ENCODE measurements at places on chromosomes 5 and 9.

DNA sequence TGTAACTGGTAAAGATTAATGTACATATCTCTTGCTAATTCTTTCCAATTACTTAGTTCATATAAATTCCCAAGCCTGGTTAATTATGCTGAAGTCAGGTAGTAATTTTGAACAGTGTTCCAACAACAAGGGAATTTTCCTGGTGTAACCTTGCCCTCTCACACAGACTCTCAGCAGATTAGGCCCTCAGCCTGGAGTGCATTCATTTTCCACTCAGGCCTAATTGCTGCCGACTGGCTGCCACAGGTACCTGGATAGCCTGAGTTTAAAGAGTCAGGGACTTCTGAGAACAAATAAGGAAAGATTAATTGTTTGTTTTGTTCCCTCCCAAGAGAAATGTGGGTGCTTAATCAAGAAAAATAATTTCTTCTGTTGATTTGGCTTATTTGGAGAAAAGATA, 71.4 kb downstream of the PPIC start:
- no peak for DNase-seq

DNA sequence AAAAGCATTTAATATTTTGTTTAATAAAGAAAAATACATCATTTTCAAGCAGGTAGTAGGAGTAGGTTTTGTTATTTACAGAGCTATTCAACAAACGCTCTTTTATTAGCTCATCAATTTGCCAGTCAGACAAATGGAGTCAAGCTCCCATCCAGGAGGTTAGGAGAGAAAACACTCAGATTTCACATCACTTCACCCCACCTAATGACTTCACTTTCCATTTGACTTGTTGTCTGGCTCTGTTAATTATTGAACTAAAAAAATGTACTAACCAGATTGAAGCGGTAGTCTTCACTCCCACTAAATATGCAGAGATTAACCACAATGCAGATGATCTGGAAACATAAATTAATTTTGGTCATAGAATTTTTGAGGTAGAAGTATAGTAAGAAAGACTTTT, 193.6 kb upstream of the VCAN start:
- DNase-seq: no peak

GRCh38 chr9:93896496-93897033, 58.6 kb downstream of the BARX1 start:
- no peak for DNase-seq

DNA sequence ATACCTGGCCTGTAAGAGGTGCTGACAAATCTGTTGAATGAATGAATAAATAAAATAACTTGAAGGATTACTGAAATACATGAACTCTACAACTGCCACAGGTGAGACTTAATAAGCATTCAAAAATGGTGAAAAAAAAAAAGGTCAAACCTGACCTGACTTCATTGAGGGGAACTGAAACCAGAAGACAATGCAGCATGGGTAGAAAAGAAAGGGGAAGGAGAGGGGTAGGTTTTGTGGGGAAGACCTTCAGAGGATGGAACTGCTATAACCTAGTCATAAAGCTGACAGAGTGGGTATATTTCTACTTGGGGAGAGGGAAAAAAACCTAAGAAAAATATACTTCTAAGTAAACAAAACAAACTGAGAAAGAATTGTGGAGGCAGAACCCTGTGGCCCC, 56.6 kb downstream of the RASEF start:
- no peak for DNase-seq

DNA sequence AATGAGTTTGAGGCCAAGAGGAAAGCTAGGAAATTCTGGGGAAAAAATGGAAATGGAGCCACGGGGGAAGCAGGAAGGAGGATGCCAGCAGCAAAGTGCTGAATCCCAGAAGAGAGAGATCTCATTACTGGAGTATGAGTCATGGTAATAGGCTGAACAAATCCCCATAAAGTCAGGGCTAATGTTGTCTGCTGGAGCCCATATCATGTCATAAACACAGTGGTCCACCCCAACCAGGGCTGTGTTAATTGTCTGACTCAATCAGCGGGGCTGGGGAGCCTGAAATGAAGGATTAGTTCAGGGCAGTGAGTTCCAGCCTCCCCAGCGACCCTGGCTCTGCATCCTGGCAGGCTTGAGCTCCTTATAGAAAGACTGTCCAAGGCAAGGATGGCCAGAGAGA, 68.8 kb downstream of the TLR4 start:
- DNase-seq: no peak

GRCh38 chr5:143130613-143131305, 272.7 kb downstream of the NR3C1 start:
- no peak for DNase-seq

DNA sequence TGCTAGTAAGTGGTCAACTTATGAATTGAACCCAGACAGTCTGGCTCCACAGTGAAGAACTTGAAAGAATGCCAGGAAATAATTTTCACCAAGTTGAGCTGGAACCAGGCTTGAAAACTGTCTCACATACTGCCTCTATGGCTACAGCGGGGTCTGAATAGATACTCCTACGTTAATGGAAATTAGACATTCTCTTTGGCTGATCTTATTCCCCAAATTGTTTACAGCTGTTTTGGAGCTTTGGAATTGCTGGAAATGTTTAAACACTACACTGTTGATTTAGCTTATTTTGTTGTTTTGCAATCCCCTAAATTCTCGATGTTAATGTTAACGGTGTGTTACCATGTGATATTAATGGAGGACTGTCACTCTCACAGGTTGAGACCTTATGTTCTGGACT, 146.4 kb downstream of the FBXL7 start:
- no peak for DNase-seq

GRCh38 chr9:128992995-128993394, 35.1 kb downstream of the SH3GLB2 start:
- no peak for DNase-seq

- no peak for DNase-seq
Measured at GRCh38 chr5:102090770-102091169, 205.3 kb downstream of the SLCO4C1 start.

- no peak for DNase-seq
Measured at GRCh38 chr9:17623965-17624364, 45.1 kb downstream of the SH3GL2 start.

- DNase-seq: no peak
Measured at GRCh38 chr9:136607334-136607919, 55.3 kb upstream of the EGFL7 start.

DNA sequence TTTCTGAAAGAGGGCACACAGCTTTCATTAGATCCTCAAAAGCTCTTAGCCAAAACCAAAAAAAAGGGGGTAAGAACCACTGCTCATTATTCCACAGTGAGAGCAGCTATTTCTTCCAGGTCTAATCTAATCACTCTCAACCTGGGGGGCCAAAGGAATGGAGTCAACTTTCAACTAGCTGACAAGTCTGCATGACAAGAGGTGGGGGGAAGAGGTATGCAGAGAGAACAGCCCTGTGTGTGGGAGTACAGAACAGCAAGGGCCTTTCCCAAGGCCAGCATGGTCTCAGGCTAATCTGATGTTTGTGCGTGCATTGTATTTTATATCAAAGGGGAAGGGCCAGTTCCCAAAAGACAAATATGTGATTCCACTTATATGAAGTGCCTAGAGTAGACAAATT, 36.9 kb upstream of the PIP5K1B start:
- DNase-seq: no peak

- DNase-seq: no peak
Measured at GRCh38 chr9:81224166-81225081, 464.9 kb downstream of the TLE1 start.

DNA sequence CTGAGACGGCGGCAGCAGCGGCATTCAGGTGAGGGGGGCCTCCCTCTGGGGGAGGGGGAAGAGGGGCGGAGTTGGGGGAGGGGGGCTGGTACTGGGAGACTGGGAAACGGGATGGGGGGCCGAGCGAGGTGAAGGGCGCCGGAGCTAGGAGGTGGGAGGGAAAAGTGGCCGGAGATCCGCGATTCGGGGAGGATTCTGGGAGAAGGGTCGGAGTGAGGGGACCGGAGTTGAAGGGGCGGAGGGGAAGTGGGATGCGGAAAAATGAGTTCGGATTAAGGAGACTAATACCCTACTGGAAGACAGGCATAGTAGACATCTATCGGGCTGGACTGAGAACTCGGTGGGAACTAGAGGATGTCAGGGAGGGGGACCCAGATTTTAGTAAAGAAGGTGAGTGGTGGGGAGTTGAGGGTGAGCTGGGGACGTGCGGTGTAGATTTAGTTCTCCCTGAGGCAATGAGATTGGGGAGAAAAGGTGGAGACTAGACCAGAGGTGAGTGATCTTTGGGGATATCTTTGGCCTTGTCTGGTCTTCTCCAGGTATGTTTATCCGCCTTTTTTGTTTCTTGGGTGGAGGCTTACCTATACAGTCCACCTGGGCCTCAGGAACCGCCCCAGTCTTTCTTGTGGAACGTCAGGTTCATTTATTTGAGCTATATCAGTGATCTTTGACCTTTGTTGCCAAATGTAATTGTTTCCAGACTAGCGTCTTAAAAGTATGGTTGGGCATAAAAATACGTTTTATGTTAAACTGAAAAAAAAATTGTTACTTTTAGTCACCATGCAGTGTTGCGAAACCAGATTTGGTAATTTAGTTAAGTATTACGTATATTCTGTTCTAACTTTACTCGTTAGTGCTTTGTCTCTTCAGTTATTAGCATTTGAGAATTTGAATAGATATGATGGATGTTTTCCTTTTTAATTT, 632 bp downstream of the UBAP1 start:
- peak; percentile 88 for DNase-seq

GRCh38 chr5:8332666-8333445, 463.9 kb downstream of the MTRR start:
- no peak for DNase-seq

DNA sequence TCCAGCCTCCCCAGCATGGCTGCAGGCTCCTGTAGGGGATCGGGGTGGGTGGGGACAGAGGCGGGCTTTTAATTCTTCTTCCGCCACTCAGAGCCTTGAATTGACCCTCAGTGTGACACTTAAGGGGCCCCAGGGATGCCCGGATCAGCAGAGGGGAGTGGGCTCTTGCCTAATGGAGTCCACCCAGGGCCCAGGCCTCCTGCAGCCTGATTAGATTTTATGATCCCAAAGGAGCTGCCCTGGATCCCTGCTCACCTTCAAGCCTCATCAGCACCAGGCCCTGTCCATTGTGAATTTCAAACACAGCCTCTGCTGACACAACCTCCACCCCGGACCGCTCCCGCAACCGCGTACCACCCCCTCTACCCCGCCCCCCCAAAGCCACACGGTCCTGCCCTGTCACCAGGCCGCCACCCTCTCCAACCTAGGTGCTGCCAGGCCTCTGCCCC, 214.1 kb upstream of the IER5L start:
- no peak for DNase-seq

GRCh38 chr5:135887447-135887864, 8.2 kb downstream of the IL9 start:
- DNase-seq: peak; percentile 49

GRCh38 chr5:80346055-80346454, 26.3 kb downstream of the SPZ1 start:
- peak; percentile 51 for DNase-seq

DNA sequence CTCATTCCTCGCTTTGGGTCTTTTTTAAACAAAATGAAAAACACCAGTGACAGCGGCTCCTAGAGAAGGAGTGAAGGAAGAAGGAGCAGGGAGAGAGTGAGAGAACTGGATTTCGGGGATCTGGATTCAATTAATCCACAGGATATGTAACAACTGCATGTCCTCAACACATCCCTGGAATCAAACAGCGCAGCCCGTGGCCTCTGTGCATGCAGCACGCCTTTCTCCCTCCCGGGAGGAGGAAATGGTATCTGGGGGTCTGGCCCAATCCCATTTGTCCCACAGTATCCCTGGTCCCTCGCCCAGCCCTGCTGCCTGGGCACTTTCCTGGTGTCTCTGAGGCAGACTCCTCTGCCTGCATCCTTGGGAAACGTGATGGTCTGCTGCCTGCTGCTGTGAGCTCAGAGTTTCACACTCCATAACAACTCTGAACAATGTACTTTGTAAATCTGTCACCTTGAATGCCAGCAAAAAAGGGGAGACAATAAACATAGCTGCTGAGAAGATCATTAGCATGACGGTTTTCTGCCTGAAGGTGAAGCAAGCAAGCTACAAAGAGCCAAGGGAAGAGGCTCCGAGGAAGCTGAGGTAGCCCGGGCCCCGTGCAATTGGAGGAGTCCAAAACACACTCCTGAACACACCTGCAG, 56.1 kb downstream of the PTCH1 start:
- no peak for DNase-seq

DNA sequence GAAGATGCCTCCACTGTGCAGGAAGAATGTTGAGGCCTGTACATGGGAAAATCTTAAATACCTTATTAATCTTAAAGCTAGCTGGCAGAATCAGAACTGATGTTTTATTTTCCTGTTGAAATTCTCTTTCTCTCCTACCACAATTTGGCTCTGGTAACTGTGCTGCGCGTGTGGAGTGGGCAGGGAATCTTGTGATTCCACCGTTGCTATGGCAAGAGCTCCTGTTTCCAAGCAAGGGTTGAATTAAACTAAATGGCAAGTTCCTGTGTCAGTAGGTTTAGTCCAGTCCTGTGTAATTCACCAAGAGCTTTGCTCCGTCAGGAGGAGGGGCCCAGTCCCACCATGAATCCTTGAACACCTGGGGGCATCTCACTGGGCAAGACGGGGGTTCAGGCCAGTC, 36.4 kb downstream of the NXNL2 start:
- DNase-seq: no peak

GRCh38 chr9:125993466-125993865, 246.3 kb downstream of the PBX3 start:
- no peak for DNase-seq

GRCh38 chr9:129714511-129715061, 38.3 kb downstream of the PTGES start:
- peak; percentile 59 for DNase-seq

GRCh38 chr5:52786391-52786790, 1.3 kb upstream of the ITGA1 start:
- no peak for DNase-seq

DNA sequence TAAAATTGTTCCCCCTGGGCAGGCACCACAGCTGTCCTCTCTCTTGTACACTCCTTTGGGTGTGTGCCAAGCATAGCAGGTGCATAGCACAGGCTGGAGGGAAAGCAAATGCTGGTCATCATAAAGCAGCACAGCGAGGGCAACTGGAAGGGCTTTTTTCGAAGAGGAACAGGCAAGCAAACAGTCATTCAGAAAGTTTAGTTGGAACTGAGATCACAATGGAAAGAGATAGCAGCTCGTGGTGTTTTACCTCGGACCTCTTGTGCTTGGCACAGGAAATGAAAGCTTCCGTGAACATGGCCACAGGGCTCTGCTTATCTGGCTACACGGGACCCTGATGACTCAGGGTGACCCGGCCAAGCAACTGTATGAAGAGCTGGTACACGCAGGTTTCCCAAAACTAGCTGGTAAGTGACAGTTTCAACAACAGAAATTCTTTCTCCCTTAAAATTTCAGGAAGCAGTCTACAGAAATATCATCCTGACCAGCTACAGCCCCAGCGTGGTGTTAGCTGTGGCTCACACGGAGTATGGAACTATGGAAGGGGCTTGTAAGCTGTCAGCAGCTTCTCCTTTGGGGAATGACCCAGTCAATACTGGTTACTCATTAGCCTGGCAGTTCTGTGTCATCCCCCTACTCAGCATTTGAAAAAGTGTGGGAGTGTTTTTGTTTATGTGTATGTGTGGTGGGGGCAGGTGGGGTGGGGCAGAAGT, 48.1 kb downstream of the POC5 start:
- peak; percentile 84 for DNase-seq

DNA sequence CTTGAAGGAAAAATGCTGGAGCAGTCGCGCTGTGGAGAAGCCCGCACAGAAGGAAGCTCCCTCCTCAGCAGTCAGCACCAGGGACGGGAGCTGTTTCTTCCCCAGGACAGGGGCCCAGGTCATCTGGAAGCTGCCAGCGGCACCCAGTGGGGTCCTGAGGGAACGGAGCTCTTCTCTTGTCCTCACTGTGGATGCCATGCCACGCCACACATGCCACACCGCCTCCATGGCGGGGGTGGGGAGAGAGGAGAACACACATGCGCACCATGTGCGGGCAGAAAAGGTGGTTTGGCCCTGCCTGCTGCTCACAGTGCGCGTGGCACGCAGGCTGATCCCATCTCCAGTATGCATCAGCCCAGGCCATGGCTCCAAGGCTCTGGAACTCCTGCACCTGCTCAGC, 41.7 kb upstream of the ZNF354B start:
- no peak for DNase-seq
